AML-193 (cell line): ENCODE measurements at places on chromosomes 5 and 9.

DNA sequence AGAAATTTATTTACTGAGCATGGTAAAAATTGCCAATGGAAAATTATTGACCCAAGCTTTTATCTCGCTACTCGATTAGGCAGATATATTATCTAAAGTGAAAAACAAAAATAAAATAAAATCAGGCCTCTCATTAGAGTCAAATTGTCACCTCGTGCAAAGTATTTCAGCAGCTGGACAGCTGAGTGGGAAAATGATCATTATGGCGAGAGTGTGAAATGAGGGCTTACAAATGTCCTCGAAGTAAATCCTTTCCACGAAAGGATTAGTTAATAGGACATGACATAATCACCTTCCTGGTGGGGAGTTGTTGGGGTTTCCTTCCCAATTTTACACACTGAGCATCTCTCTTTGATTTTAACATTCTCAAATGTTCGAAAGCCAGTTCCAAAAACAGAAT is 5.4 kb upstream of the DPYSL3 start:
- DNase-seq: no peak

DNA sequence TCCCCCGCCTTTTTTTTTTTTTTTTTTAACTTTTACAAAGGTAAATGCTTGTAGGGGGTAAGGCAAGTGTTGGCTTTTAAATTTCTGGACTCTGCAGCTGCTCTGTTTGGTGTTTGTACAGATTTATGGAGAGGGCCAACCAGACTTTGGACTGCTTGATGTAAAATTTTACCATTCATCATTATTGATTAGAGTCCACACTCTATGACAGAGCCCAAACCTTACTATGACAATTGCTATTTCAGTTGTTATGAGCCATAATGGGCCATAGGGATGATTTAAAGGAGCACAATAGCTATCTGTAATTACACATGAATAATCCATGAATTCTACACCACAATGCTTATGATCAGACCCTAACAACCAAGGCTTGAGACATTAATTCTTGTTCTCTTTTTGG is 867.2 kb downstream of the NR2F1-AS1 start:
- no peak for DNase-seq

- DNase-seq: no peak
Measured at GRCh38 chr5:6379246-6379645, 899 bp upstream of the MED10 start.

- DNase-seq: no peak
Measured at GRCh38 chr9:83509402-83509801, 28.8 kb downstream of the FRMD3 start.

DNA sequence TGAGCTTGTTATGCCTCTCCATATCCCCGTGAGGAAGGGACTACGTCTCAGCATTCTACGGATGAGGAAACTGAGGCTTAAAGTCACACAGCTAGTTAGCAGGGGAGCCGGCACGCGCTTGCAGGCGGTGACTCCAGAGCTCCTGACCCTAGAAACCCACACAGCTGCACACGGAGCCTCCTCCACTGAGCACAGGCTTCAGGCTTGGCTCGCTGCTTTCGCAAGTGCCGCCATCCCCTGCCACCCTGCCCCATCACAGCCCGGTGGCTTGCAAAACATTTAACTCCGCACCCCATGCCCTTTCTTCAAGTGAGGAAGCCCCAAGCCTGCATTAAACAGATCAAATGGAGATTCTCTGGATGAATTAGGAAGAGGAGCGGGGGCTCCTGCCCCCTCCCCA is 138.3 kb downstream of the HSD17B3 start:
- DNase-seq: no peak

GRCh38 chr9:117672369-117672768 is 31.8 kb upstream of the TLR4 start:
- peak; percentile 17 for DNase-seq

- DNase-seq: no peak
Measured at GRCh38 chr5:127290019-127290945, at the start of gene MEGF10. Gene MEGF10, plus strand, starts transcription at chr5:127290796. Its CDS starts 40,513 bp downstream, at chr5:127331309.

GRCh38 chr5:64979531-64979930 is 210.8 kb downstream of the CWC27 start:
- DNase-seq: no peak

DNA sequence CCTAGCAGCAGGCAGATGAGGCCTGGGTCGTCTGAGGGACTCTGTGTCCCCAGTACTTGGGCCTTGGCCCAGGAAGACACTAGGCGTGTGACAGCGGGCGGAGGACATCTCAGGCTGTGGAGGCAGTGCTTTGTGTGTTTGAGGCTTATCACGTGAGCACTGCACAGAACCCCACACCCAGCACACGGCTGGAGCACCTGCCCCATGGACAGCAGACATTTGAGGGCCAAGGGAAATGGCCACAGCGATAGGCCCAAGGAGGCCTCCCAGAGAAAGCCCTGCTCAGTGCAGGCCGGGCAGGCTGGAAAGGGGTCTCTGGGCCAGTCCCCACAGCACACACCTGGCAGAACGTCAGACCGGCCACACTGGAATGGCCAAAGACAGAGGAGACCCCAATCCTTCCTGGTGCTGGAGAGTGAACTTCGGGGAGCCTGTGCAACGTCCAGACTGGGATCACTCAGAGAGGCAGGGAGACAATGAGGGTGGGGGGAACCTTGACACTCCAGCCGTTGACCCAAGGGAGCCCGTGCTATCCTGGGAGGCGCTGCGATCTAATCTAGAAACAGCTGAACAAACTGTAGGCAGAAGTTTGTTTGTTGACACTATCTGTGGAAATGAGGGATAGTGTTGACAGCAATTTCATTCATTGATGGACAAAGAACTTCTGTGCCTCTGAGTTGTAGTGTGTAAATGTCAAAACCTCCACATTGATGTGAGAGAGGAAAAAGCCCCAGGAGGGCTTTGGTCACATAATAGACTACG is 19.6 kb upstream of the FLT4 start:
- DNase-seq: no peak

DNA sequence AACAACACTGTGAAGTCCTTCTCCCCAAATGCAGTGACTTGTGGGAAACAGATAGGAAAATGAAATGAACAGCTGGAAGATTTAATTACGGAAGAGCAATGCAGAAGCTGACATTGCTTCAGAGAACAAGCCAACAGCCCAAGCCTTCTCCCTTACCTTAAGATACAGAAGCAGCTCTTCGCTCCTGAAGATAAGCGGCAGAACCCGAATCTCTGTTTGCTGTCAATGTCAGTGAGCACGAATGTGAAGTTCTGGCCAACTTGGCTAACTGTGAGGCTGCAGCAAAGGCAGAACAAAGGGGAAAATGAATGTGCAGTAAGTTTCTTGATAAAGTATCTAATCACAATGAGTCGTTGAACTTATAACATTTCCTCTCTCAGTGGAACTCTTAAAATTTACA is 172.4 kb downstream of the DENND1A start:
- no peak for DNase-seq

DNA sequence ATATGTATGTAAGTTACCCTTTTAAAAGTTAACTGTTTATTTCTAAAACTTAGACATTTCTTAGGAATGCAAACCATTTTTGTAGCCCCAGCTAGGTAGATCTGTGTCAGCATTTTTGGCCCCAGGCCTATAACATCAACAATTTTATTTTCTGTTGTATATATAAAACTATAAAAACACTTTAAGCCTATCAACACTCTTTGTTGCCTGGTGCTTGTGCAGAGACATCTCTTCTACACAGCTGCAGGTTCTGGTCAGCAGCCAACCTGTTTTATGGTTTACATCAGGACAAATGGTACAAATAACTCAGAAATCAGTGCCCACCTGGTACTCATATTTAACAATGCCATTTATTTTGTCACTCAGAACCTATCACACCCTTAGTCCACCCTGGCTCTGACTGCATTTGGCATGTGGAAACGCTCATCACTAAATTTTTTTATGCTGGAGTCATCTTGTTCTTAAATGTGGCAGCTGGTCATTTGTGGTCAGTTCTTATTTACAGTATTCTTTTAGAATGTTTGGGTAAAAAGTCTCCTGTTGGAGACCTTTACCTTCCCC is 173.4 kb downstream of the DNAH5 start:
- no peak for DNase-seq

DNA sequence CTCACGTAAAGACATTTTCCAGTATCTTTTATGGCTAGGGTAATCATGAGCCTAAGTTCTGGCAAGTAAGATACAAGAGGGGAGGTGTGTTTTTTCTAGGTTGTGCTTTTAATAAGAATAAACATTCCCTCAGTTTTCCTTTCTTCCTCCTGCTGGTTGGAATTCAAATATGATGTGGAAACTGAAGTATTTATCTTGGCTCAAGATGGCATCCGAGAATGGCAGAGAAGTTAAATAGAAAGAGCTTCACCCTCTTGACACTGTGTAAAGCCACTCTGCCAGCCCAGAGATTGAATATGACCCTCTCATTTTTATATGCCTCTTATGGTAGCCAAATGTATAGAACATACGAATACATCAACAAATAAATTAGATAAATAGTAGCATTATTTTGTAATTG is 438.4 kb downstream of the ISL1 start:
- no peak for DNase-seq

GRCh38 chr5:22249209-22249729 is 603.9 kb downstream of the CDH12 start:
- no peak for DNase-seq

GRCh38 chr9:87816036-87816435 is 66.6 kb upstream of the SPATA31E1 start:
- DNase-seq: no peak

GRCh38 chr9:125317704-125318103 is 56.1 kb downstream of the GAPVD1 start:
- no peak for DNase-seq

GRCh38 chr5:5523066-5523505 is 100.6 kb downstream of the ICE1 start:
- DNase-seq: no peak

DNA sequence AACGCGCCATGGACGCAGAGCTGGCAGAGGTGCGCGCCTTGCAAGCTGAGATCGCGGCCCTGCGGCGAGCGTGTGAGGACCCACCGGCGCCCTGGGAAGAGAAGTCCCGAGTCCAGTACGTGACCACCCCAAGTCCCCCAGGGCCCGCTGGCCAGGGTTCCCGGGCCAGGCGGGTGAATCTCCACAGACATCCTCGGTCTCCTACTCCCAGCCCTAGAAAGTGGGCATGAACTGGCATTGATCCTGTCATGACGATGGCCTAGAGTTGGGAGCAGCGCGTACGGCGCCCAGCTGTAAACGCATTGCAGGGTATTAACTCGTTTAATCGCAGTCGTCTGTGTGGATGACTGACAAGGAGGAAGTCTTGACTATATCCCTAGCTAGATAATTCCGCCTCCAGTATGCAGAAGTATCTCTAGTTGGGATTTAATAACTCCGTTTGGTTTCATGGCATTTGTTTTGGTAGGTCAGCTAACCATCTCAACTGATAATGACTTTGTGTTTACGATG is 293 bp downstream of the CENPP start:
- peak; percentile 53 for DNase-seq

- DNase-seq: no peak
Measured at GRCh38 chr5:42598311-42598710, 158.3 kb upstream of the CCDC152 start.

DNA sequence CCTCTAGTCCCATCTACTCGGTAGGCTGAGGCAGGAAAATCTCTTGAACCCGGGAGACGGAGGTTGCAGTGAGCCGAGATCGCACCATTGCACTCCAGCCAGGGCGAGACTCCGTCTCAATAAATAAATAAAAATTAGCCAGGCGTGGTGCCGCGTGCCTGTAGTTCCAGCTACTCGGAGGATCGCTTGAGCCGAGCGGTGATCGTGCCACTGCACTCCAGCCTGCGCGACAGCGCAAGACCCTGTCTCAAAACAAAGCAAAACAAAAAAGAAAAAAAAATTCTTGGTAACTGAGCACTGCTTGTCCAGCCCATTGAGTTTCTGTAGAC is 710 bp upstream of the WDR55 start:
- no peak for DNase-seq

- no peak for DNase-seq
Measured at GRCh38 chr9:90858457-90858901, 56.9 kb downstream of the SYK start.

GRCh38 chr5:151155775-151156506 is 1.6 kb downstream of the ANXA6 start:
- DNase-seq: peak; percentile 25

DNA sequence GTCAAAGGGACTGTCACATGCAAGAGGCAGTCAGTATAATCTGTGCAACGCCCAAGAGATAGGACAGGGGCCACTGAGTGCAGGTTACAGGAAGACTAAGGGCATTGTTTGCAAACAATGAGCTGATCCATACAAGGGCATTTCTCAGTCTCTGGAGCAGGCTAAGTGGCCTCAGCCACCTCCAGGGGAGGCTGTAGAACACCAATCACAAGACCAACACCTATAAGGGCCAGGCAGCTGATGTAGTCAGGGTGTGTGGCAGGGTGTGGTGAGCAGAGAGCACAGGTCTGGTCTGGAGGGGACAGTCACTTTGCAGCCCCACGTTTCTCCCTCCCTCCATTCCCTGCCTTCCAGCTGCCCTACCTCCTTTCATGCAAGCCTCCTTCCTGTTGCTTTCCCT is 83.2 kb upstream of the ADRA1B start:
- no peak for DNase-seq

DNA sequence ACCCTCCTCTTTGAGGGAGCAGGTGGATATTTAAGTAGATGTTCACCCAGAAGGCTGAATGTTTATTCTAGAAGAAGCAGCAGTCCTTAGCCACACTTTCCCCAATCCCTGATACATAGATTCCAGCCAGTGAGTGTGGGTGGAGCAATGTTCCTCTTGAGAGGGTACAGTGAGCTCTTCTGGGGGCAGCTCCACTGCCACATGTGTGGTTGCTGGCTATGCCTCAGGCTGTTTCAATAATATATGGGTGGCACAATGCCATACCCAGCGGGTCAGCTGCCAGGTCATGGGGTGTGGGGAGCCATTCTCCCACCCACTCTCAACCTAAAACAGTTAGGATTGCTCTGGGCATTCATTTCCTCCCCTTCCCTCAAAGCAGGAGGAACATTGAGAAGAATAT is 61.6 kb upstream of the DAB2 start:
- DNase-seq: no peak

DNA sequence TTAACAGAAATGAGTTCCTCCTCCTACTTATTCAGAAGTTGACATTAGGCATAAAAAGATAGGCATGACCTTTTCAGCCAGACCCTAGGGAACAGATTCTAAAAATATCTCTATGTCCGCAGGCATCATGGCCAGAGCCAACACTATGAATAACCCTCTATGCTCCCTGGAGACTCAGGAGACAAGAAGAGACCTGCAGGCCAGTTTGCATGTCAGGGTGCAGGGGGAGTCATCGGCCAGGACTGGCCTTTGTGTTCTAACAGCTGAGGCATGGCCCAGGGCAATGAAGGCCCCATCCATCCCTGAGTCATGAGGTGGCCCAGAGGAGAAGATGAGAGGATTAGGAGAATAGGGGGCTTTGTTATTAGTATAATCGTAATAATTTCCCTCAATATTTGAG is 93.8 kb downstream of the TMEM215 start:
- no peak for DNase-seq

DNA sequence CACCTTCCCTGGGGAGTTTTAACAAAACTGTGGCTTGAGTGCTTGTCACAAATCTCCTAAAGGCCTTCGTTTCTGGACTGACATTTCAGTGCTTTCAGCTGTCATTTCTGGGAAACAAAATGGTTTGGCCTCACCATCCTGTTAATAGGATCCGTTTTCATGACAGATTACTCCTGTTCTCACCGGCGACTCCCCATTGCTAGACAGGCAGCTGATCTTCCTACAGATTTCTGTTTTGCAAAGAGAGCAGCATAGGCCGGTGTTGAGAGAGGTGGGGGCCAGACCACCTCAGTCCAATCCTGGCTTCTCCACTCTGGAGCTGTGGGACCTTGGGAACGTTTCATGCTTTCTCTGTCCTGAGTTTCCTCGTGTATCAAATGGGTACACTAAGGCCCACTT is 75.5 kb upstream of the OTULINL start:
- no peak for DNase-seq

- DNase-seq: no peak
Measured at GRCh38 chr9:101587332-101588043, 7.3 kb downstream of the PPP3R2 start.
